ENCODE measurements at places on chromosomes 2 and 18. TPM values are rescaled to one million over a fixed set of nuclear protein-coding genes. Genes with fewer than 3 reads are reported as not detected.

- H3K27me3 ChIP-seq: no peaks in the 10 kb centered on the region
- DNase-seq: no peak
- H3K4me3 ChIP-seq: no peak overlapping the region
- H3K27ac ChIP-seq: no peak overlapping the region
- H3K4me1 ChIP-seq: peaks cover 2% of the 10 kb centered on the region
Measured at GRCh38 chr18:9366126-9366714, 31.6 kb downstream of the TWSG1 start.

GRCh38 chr18:39389800-39390379 lies 1824.3 kb upstream of the CELF4 start:
- no peaks in the 10 kb centered on the region for H3K27me3 ChIP-seq
- H3K4me1 ChIP-seq: no peaks in the 10 kb centered on the region
- H3K4me3 ChIP-seq: no peak overlapping the region
- no peak overlapping the region for H3K27ac ChIP-seq
- no peak for DNase-seq

DNA sequence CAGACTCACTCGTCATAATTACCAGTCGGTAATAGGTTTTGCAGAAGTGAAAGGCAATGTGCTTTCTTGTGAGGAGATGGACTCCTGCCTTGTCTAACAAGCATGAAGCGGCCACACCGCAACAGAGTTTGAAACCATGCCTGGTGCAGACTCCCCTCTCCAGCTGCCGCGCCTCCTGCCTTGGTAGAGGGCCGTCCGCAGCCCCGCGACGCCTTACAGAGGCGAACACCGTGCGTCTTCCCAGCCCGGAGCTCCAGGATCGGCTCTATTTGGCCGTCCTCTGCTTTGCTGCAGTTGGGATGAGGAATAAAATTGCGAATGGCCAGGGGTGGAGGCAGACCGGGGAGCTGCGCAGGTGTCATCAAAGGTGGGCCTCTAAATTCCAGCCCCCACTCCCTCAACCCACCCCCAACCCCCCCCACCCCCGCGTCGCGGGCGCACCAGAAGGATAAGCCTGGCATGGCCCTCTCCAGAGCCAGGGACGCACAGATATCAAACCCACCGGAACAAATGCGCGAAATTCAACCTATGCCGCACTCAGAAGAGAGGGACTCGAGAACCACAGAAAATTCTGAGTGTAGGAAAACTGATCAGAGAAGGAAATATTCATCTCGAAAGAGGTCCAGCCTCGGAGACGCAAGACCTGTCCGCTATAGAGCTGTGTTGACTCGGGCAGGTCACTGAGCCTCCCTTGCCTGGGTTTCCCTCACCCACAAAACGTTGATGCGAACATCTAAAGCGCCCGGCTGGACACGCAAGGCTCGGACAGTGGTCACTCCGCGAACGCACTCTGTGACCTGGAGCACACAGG lies 1.1 kb downstream of the TRABD2A start:
- H3K27me3 ChIP-seq: peaks cover 23% of the 10 kb centered on the region
- no peaks in the 10 kb centered on the region for H3K36me3 ChIP-seq
- H3K4me3 ChIP-seq: peak overlapping the region; percentile 89
- H3K27ac ChIP-seq: peak overlapping the region; percentile 78
- DNase-seq: peak; percentile 57

SEPTIN10 gene
- 1.9 TPM for total RNA-seq

DNA sequence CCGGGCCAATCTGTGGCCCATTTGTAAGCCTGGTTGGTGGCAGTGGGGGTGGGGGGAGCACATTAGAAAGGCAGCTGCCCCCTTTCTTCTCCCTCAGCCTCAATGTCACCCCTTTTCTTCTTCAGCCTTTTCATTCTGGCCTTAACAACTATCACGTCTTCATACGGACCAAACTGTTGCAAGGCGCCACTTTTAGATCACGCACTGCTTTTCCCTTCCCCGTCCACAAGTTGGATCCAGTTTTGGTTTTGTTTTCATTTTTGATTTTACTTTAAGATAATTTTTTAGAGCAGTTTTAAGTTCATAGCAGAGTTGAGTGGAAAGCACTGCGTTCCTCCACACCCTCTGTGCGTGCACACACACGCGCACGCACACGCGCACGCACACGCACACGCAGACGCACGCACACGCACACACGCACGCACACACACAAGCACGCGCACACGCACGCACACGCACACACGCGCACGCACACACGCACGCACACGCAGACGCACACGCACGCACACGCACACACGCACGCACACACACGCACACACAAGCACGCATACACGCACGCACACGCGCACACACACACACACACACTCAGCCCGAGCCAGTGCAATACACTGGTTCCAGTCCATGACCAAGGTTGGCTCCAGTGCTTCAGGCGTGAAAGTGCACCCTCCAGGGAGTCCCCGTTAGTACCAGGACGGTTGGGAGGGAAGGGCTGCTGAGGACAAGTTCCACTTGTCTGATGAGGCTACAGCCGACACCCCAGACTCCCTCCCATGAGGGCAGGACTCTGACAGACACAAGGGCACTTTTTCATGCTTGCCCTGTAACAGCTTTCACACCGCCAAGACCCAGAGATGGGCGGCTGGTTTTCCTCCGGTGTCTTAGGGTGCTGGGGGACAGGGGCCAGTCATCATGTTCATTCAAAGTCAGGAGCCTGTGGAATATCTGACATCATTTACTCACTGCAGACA lies 22.4 kb downstream of the FBLN7 start:
- no peak overlapping the region for H3K4me3 ChIP-seq
- H3K4me1 ChIP-seq: peaks cover 11% of the 10 kb centered on the region
- no peak for DNase-seq

ANTXR1 gene
- not detected for total RNA-seq

- no peak for DNase-seq
- peak overlapping the region; percentile 48 for H3K27ac ChIP-seq
- H3K27me3 ChIP-seq: peaks cover 12% of the 10 kb centered on the region
- H3K36me3 ChIP-seq: peaks cover 6% of the 10 kb centered on the region
Measured at GRCh38 chr18:75201282-75202270, 7.4 kb downstream of the PTGR3 start.

- H3K36me3 ChIP-seq: no peaks in the 10 kb centered on the region
- H3K27ac ChIP-seq: no peak overlapping the region
- no peak overlapping the region for H3K4me3 ChIP-seq
- peaks cover 8% of the 10 kb centered on the region for H3K27me3 ChIP-seq
Measured at GRCh38 chr2:54468673-54469072, 12.5 kb downstream of the SPTBN1 start.

DNA sequence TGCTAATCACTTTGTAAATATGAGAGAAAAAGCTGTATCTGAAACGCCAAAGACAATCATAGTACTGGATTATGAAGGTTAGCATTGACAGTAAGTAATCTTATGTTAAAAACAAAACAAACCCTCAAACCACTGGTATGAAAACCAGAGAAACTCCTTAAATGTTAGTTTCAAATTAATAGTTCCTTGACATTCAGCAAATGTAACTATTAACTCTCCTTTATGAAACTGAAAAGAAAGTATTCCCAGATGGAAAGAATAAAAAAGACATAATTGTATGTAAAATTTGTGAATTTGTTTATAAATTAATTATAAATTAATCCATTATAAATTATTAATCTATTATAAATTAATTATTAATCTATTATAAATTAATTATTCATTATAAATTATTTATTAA lies 12.3 kb downstream of the FASTKD1 start:
- DNase-seq: no peak
- peak overlapping the region; percentile 36 for H3K27ac ChIP-seq
- H3K36me3 ChIP-seq: peaks cover 12% of the 10 kb centered on the region
- H3K4me3 ChIP-seq: no peak overlapping the region
- no peaks in the 10 kb centered on the region for H3K27me3 ChIP-seq
- no peaks in the 10 kb centered on the region for H3K4me1 ChIP-seq

GRCh38 chr18:64399566-64399965 lies 250.7 kb upstream of the LINC00305 start:
- no peaks in the 10 kb centered on the region for H3K27me3 ChIP-seq
- no peak overlapping the region for H3K27ac ChIP-seq
- no peaks in the 10 kb centered on the region for H3K36me3 ChIP-seq
- H3K4me1 ChIP-seq: no peaks in the 10 kb centered on the region
- H3K4me3 ChIP-seq: no peak overlapping the region

GRCh38 chr2:100045000-100045399 lies 97.4 kb downstream of the AFF3 start:
- no peak for DNase-seq
- no peaks in the 10 kb centered on the region for H3K4me1 ChIP-seq
- H3K27me3 ChIP-seq: no peaks in the 10 kb centered on the region
- H3K27ac ChIP-seq: no peak overlapping the region

GKN1 gene
- total RNA-seq: not detected

- H3K36me3 ChIP-seq: no peaks in the 10 kb centered on the region
- H3K4me1 ChIP-seq: no peaks in the 10 kb centered on the region
- H3K4me3 ChIP-seq: no peak overlapping the region
- no peak for DNase-seq
- peaks cover 3% of the 10 kb centered on the region for H3K27me3 ChIP-seq
- no peak overlapping the region for H3K27ac ChIP-seq
Measured at GRCh38 chr2:237154082-237154638, 68.5 kb downstream of the COPS8 start.

- no peaks in the 10 kb centered on the region for H3K4me1 ChIP-seq
- no peak for DNase-seq
- no peak overlapping the region for H3K27ac ChIP-seq
- peaks cover 2% of the 10 kb centered on the region for H3K27me3 ChIP-seq
- H3K36me3 ChIP-seq: peaks cover 2% of the 10 kb centered on the region
Measured at GRCh38 chr2:48914477-48915089, 159.1 kb upstream of the LHCGR start.

GRCh38 chr2:163733301-163733938 lies 2.4 kb downstream of the FIGN start:
- H3K4me1 ChIP-seq: no peaks in the 10 kb centered on the region
- H3K36me3 ChIP-seq: peaks cover 7% of the 10 kb centered on the region
- DNase-seq: no peak
- no peak overlapping the region for H3K27ac ChIP-seq

DNER gene
- total RNA-seq: not detected

- peak overlapping the region; percentile 80 for H3K4me3 ChIP-seq
- H3K27me3 ChIP-seq: no peaks in the 10 kb centered on the region
- DNase-seq: no peak
- peaks cover 44% of the 10 kb centered on the region for H3K4me1 ChIP-seq
- H3K36me3 ChIP-seq: no peaks in the 10 kb centered on the region
- H3K27ac ChIP-seq: peak overlapping the region; percentile 75
Measured at GRCh38 chr18:79523206-79523735, 127.5 kb downstream of the NFATC1 start.

DNA sequence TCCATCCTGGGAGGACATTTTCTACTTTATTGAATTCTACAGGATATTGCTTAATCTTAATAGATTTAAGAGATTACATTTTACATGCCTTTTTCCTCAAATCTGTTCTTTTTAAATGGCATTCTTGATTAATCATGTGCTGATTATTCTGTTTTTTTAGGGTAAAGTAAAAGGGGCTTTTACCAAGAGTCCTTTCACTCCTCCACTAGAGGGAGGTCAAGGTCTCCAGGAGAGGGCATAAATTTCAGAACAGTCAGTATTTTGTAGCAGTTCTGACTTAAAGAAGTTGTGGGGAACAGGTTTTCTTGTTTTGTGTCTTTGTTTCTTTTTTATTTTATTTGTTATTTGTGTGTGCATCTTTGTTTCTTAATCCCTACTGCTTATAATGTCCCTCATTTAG lies 25.4 kb downstream of the WDR75 start:
- H3K4me1 ChIP-seq: no peaks in the 10 kb centered on the region
- no peak overlapping the region for H3K27ac ChIP-seq
- no peak overlapping the region for H3K4me3 ChIP-seq
- H3K36me3 ChIP-seq: peaks cover 40% of the 10 kb centered on the region

GRCh38 chr2:108460345-108461037 lies 11.5 kb downstream of the GCC2 start:
- no peaks in the 10 kb centered on the region for H3K27me3 ChIP-seq
- H3K27ac ChIP-seq: peak overlapping the region; percentile 30
- H3K4me3 ChIP-seq: peak overlapping the region; percentile 3
- no peak for DNase-seq
- H3K36me3 ChIP-seq: peaks cover 62% of the 10 kb centered on the region

DNA sequence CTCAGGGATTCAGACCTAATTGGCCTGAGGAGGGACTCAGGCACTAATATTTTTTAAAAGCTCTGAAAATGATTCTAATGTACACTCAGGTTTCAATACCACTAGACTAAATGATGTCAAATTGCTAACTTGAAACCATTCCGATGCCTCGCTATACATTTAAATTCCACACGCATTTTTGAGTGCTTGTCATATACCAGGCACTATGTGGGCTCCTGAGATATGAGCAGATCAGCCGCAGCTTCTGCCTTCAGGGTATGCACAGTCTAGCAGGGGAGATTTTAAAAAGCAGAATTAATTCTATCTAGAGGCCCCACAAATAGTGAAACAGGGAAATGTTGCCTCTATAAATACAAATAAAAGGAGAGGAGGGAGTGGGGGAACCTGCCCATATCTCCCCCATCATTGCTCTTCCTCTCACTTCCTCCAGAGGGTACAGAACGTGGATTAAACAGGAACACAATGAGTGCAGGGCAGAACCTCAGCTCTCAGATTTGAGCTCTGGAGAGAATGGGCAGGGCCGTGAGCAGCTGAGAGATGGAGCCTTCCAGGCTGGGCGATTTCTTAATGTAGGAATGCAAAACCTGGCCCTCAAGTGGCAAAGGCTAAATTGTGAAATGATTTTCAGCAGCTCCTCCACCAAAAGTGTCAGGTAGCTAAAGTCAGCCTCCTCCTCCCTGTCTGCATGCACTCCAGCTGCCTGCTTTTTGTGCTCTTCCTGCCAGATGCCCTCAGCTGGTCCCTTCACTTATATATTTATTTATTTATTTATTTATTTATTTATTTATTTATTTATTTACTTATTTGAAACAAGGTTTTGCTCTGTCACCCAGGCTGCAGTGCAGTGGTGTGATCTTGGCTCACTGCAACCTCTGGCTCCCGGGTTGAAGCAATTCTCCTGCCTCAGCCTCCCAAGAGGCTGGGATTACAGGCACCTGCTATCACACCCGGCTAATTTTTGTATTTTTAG lies 24.6 kb upstream of the LBH start:
- H3K36me3 ChIP-seq: no peaks in the 10 kb centered on the region
- H3K27ac ChIP-seq: no peak overlapping the region
- DNase-seq: no peak
- no peak overlapping the region for H3K4me3 ChIP-seq
- no peaks in the 10 kb centered on the region for H3K27me3 ChIP-seq

- H3K27ac ChIP-seq: peak overlapping the region; percentile 85
- DNase-seq: peak; percentile 61
- H3K4me3 ChIP-seq: peak overlapping the region; percentile 42
Measured at GRCh38 chr2:147182260-147182659, 662.6 kb upstream of the ACVR2A start.

CCDC141 gene
- 0.24 TPM for total RNA-seq
